Activated CD8-positive, alpha-beta T cell treated with anti-CD3 and anti-CD28 coated beads, Interleukin-2, amount 10 ng/mL, durations not matched to agents 7 days and 5 days (primary cell): ENCODE measurements at places on chromosomes 7 and 10. TPM values are rescaled to one million over a fixed set of nuclear protein-coding genes. Genes with fewer than 3 reads are reported as not detected.

GRCh38 chr7:74355091-74355490, 65.9 kb downstream of the CLIP2 start:
- DNase-seq, result no peak

DNA sequence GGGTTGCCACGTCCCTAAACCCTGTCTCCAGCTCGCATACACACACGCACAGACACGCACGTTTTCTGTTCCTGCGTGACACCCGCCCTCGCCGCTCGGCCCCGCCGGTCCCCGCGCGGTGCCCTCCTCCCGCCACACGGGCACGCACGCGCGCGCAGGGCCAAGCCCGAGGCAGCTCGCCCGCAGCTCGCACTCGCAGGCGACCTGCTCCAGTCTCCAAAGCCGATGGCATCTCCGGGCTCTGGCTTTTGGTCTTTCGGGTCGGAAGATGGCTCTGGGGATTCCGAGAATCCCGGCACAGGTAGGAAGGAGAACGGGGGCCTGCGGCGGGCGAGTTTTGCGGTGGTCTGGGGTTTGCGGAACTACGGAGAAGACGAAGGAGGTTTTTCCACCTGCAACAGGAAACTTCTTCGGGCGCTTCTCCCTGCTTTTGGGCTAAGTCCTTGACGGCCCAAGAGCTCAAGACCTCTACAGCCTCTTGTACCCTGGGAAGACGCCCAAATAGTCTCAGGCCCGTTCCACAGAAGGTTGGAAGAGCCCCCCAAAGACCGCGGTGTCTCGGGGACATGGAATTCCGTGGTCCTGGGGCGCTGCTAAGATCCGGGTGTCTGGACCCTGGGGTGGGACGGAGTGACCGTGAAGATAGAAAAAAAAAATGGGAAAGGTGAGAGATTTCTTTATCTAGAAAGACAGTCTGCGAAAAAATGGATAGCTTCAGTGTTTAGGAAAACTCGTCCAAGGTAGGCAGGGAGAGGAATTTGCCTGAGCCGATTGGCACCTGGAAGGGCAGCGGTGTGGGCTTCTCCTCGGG, at the start of gene GAD2:
Gene GAD2 (plus strand): TSS at position 190 of the 811 bp plus-strand sequence. CDS start 36 bp downstream, at position 226.
- no peak for DNase-seq

DNA sequence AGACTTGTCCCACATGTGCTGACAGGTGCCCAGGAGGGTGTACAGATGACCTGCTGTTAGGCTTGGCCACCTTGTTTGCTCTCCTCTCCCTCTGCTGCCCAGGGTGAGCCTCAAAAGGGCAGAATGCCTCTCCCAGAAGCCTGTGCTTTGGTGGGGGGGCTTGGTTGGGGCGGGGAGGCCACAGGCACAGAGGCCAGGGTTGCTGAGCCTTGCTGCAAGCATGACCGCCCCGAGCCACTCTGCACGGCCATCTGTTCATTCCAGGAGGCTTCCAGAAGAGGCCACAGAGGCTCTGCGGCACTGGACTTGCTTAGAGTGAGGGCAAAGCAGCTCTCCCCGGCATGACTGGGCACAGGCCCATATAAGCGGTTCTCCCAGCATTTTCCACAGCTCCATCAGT, 190.8 kb downstream of the GLRX3 start:
- no peak for DNase-seq

- no peak for DNase-seq
Measured at GRCh38 chr10:97991871-97992270, 38.5 kb downstream of the CRTAC1 start.

The CALHM3 gene
- 0.63 TPM for total RNA-seq
